Amniotic stem cell (primary cell): ENCODE measurements at places on chromosomes 5 and 9.

GRCh38 chr9:136838314-136839228, 3.7 kb upstream of the AJM1 start:
- DNase-seq = no peak

- no peak for DNase-seq
Measured at GRCh38 chr9:15475923-15476536, 34.7 kb downstream of the PSIP1 start.

- DNase-seq = no peak
Measured at GRCh38 chr5:157714596-157714864, 16.7 kb upstream of the THG1L start.

DNA sequence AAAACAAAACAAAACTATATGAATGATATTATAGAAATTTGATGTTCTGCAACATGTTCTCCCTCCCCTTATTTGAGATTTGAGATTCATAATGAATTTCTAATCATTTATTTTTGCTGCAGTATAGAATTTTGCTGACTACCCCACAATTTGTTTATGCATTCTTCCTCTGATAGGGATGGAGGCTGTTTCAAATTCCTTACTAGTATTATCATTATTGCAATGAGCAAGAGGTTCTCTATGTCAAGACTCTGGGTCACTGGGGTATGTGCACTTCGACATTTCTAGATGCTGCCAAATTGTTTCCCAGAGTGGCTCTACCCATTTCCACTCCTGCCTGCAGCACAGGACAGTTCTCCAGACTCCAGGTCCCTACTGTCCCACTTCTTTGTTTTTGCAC, 54.9 kb upstream of the DAB2IP start:
- no peak for DNase-seq

DNA sequence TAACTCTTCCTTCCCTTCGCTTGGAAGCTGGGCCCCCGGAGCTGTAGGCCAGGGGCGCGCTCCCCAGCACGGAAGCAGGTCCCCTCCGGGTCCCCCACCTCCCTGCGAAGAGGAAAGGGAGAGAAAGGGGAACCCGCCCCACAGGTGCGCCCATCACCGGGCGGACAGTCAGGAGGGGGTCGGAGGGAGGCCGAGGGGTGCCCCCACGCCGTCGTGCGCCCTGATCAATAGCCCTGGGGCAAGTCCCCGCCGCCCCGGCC, 793 bp downstream of the AGPAT2 start:
- no peak for DNase-seq

DNA sequence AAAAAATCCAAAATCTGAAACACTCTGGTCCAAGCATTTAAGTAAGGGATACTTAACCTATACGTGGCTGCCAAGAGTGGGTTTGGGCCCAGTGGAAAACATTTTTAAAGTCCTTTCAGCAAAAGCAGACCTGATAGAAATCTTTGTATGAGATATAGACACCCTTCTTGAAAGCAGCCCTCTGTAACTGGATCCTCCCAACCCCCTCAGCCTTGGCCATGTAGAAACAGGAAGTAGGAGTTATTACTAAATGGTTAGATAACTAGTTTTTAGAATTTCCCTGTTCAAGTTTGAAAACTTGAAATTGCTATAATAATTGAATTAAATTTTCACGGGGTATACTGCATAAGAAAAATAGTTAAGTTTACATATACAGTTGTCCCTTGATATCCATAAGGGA, 111.3 kb upstream of the PCA3 start:
- DNase-seq = no peak

DNA sequence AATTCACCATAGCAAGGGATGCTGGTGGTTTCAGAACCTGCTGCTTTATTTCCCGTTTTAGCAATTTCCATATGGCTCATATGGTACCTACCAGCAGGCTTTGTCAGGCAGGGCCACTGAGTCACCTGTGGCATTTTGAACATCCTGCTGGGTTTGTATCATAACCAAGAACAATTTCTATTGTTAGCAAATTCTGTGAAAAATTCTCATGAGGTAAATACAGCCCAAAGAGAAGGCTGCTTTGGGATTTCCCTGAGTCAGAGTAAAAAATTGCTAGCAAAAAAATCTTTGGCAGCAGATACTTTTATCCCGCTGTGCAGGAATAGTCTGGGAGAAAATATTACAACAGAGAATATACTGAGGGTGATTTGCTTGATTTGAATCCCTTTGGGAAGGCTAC, 52.7 kb downstream of the PRR16 start:
- no peak for DNase-seq

- DNase-seq = no peak
Measured at GRCh38 chr5:73985145-73985544, 359.1 kb downstream of the ARHGEF28 start.

DNA sequence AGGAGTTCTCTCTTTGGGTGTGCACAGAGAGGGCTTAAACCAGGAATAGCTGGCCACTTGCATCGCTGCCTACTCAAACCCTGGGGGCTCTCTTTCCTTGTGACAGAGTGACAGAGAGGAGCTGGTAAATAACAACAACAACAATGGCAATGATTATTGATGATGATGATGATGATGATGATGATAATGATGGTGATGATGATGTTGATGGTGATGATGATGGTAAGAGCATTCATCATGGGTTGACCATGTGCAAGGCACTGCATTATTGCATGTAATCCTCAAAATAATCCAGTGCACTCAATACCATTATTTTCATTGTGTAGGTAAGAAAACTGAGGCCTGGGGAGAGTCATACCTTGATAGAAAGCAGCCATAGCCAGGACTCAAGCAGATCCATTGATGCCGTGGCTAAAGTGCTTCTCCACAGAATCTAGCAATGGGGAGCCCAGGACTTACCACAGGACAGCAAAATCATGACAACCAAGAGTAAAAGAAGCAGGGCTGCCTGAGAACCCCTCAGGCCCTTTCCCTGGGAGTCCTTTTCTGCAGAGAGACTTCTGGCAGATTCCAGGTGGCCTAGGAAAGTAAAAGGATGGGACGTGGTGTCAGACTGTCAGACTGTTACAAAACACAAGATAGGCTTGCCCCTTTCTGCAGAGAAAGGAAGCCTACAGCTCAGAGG, 4.8 kb downstream of the FOXI1 start:
- no peak for DNase-seq

GRCh38 chr5:56517011-56517416, 283.9 kb upstream of the ANKRD55 start:
- no peak for DNase-seq

GRCh38 chr5:1378096-1378495, 33.2 kb upstream of the CLPTM1L start:
- no peak for DNase-seq

GRCh38 chr5:130546211-130546610, 618.8 kb downstream of the HINT1 start:
- DNase-seq = no peak

GRCh38 chr9:101073122-101073521, 44.6 kb downstream of the PLPPR1 start:
- DNase-seq = no peak

DNA sequence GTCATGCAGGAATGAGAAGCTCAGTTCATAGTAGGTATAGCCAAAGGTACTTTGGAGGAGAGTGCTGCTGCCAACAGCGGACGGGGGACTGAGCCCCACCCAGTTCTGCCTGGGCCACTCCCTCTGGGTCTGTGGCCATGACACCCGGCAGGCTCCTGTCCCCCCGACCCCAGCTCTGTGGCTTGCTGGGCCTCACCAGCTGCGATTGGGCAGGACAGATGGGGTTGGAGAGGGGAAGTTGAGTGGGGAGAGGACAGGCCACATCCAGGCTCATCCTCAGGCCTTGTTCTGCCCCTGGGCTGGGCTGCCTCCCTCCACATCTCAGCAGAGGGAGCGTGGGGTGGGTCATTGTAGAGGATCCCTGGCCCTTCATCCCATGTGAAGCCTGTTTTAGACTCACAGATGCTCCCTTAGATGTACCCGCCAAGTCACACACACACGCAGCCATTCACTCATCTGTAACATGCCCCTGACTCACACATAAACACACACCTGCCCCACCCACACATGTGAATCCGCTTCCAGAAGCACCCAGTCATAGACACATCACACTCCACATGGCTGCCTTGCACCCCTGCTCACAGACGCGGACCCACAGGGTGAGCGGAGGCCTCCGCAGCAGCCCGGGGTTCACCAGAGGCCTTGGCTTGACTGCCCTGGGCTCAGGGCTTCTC, 48.8 kb downstream of the NTNG2 start:
- no peak for DNase-seq

DNA sequence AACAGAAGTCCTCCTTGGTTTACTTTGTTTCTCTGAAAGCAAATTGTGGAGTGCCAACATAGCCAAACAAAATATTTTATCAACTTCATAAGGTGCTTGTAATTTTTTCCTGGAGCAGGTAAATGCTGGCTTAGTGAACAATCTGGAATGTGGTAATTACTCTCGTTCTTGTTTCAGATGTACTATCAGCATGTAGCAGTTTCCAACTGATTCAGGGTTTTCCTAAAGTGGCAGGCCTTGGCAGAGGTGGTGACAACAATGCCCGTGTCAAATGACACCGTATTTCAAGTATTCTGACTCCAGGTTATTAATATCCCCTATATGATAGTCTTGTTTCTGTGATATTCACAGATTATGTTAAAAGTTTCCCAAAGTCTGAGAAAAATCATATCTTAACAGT, 1.2 kb downstream of the C9orf72 start:
- no peak for DNase-seq

DNA sequence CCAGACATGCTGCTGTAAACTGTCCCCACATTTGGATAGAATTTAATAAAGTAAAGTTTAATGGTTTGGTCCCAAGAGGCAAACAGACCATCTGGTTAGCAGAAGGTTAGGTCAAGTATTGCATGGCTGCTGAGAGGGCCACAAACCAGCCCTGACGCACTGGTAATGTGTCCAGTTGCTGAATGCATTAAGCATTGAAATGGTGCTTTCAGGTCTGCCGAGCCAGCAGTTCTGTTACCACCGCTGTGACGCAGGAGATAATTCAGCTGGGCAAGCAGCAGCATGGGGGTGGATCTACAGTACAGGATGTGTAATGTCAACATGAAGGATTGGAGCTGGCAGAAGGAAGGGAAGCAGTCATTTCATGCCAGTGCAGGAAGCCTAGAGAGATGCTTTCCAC, 16.0 kb downstream of the ZNF462 start:
- no peak for DNase-seq

GRCh38 chr5:144857454-144857853, 686.8 kb downstream of the KCTD16 start:
- no peak for DNase-seq

GRCh38 chr5:160175438-160176218, 53.7 kb upstream of the FABP6 start:
- no peak for DNase-seq

DNA sequence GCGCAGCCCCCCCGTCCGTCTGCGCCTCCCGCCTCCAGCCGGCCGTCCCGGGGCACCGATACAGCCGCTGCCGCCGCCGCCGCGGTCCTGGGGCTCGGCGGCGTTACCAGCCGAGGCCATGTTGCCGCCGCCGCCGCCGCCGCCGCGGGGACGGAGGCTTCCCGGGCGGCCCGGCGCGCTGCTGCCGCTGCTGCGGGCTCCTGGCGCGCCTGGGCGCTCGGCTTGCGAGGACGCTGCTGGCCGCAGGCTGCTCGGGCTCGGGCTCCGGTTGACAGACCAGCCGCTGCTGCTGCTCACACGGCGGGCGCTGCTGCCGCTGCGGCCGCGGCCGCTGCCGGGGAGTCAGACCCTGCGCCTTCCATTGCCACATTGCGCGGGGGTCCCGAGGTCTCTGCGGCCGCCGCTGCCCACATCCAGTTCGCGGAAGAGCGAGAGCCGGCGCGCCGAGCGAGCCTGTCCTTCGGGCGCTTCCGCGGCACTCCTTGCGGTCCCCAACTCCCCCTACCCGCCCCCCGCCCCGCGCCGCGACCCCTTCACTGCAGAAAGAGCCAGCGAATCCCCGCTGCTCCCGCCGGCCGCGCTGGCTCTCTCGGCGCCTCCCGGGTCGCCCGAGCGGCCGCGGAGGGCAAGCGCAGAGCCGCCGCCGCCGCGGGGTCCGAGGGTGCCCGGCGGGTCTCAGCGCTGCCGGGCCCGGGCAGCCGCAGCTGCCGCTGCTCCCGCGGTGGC, 8.4 kb downstream of the PTCH1 start:
- no peak for DNase-seq

- peak; percentile 21 for DNase-seq
Measured at GRCh38 chr9:98491828-98492227, 216.9 kb downstream of the GABBR2 start.

- no peak for DNase-seq
Measured at GRCh38 chr9:38355115-38355514, 37.4 kb upstream of the ALDH1B1 start.

GRCh38 chr5:173778152-173778782, 109.9 kb upstream of the CPEB4 start:
- no peak for DNase-seq

- DNase-seq = no peak
Measured at GRCh38 chr9:28445211-28445610, 871.9 kb upstream of the C9orf72 start.

GRCh38 chr5:172919525-172920446, 39.4 kb upstream of the RPL26L1 start:
- no peak for DNase-seq

GRCh38 chr5:96509721-96510350, 76.8 kb upstream of the PCSK1 start:
- DNase-seq = no peak

DNA sequence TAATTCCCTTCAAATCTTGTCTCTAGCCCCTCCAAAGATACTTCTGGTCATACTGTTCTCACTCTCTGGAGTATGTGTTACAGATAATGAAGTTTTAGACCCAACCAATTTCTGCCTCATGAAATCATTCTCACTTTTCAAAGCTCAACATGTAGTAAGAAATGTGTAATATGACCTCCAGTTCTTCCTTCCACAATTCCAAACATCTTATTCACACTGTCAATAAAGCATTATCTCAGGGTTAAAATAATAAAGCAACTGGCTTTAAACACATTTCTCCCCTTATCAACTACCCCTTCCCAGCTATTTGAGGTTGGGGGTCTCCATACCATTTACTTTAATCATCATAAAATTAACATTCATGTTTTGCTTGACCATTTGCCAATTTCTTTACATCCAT, 654.1 kb downstream of the RAB3C start:
- DNase-seq = no peak

- no peak for DNase-seq
Measured at GRCh38 chr9:33129886-33130881, 37.0 kb downstream of the B4GALT1 start.

DNA sequence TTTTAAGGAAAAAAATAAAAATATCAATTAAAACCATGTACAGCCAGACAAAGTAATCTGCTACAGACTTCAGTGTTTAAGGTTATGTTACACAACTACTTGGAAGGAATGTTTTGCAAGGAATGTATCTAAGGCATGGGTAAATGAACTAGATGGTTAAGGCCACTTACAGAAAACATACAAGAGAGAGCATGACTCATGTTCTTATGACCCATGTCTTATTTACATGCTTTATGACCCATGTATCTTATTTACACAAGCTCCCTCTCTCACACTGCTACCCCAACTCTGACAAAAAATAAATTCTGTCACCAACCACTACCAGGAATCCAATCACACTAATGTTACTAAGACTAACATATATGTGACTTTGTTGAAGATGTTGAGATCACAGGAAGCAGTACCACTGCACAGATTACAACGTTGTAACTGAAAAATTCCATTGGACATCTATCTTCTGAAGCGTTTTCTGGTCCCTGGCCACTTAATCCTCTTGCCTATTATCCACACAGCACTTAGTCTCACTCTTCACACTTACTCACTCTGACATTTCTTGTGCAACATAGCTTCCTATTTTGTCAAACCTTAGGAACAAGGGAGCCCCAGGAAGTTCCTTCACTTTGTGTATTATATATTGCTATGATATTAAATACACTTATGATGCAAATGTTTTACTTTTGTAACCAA, 1630.1 kb upstream of the C9orf72 start:
- no peak for DNase-seq

GRCh38 chr5:35131723-35132122, 84.0 kb upstream of the AGXT2 start:
- no peak for DNase-seq

GRCh38 chr5:1726469-1726865, 73.2 kb downstream of the MRPL36 start:
- no peak for DNase-seq
